Stimulated activated CD4-positive, alpha-beta T cell treated with anti-CD3 and anti-CD28 coated beads, Interleukin-15, amount 100 ng/mL, for 24 hours (primary cell): ENCODE measurements at places on chromosomes 16 and 17.
A peak's percentile ranks its signal among the peaks of the same experiment; 100 is the strongest.

DNA sequence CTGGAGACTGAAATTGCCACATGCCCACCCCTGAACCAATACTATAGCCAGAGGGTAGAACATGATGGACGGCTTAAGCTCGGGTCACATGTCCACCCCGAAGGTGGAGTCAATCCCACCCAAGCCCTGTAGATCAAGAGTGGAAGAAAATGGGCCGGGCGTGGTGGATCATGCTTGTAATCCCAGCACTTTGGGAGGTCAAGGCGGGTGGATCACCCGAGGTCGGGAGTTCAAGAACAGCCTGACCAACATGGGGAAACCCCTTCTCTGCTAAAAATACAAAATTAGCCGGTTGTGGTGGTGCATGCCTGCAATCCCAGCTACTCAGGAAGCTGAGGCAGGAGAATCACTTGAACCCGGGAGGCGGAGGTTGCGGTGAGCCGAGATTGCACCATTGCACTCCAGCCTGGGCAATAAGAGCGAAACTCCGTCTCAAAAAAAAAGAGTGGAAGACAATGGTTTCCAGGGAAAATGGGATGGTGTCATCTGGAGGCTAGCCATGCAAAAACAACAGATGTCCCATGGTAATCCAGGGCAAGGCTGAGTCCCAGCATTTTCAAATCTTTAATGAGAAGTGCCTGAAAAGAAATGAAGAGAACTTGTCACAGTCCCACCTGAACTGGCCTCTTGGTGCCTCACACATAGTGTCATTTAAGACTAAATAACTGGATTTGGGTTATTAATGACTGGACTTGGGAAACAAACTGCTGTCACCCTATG, 30.1 kb downstream of the CD300LF start:
- no peak for DNase-seq

DNA sequence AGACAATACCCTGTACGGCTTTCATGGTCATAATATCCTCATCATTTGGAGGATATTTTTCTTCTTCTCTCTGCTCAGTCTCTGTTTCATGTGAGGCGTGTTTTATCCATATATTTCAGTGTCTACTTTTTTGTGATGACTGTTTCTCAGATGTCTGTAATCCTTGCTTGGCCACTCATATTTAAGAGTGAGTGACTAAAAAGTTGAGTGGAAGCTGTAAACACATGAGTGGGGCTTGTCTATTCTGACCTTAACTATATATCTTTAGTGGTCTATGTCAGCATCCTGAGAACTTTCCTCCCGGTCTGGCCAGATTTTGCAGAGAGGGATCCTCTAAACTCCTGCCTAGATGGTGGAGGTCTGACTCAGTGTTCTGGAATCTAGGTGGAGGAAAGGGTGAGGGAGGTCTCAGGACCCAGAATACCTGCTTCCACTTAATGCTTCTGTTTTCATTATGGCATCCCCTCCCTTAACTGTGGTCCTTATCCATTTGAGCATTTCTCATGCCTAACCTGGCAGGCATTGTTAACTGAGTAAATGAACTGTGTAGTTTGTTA, 6.0 kb downstream of the DDX19B start:
- DNase-seq, result no peak

DNA sequence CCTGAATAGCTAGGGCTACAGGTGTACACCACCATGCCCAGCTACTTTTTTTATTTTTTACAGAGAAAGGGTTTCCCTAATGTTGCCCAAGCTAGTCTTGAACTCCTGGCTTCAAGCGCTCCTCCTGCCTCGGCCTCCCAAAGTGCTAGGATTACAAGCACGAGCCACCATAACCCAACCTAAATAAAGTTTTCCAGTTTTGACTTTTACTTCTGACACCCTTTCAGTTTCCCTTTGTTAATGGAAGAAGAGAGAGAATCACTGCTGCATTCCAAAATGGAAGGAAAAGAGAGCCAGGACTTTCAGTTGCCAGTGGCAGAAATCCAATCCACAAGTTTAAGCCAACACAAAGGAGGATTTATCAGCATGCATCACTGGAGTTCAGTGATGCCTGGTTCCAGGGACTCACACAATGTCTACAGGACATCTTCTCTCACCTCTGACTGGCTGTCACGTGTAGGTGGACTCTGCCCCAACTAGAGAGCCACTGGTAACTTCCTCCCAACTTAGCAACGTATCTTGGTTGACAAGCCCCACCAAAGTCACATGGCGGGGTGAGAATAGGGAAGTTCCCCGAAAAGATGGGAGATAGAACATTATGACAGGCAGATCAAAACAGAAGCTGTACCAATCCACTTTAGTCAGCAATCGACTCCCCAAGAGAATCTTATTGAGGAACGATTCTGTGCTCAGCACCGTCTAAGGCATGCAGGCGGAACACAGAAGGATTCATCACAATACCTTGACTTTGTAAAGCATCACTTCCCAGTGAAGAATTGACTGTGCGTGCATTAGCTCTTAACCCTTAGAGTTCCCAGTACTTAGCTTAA, 46.5 kb downstream of the GAS7 start:
- no peak for DNase-seq

GRCh38 chr16:11307639-11308492, 26.7 kb upstream of the PRM1 start:
- DNase-seq, result no peak

GRCh38 chr17:14301279-14302090, 604 bp downstream of the HS3ST3B1 start:
- DNase-seq, result peak; percentile 58

- no peak for DNase-seq
Observed at GRCh38 chr17:64739316-64740058, 77.4 kb upstream of the SMURF2 start.

GRCh38 chr17:59149841-59150511, 5.0 kb downstream of the SKA2 start:
- DNase-seq, result no peak

DNA sequence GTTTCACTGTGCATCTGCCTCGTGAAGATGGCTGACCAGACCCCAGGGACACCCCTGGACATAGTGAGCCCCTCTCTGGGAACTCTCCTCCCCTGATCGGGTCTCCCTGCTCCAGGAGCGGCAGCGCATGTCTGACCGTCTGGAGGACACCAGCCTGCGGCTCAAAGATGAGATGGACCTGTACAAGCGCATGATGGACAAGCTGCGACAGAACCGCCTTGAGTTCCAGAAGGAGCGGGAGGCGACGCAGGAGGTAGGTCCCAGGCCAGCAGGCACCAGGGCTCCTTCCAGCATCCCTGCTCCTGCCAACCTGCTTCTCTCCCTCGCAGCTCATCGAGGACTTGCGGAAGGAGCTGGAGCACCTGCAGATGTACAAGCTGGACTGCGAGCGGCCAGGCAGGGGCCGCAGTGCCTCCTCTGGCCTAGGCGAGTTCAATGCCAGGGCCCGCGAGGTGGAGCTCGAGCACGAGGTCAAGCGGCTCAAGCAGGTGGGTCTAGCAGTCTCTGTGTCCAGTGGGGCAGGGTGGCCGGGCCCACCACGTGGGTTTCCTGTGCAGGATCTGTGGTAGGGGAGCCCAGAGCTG, 136.9 kb downstream of the RAB11FIP4 start:
- no peak for DNase-seq

- DNase-seq, result peak; percentile 31
Observed at GRCh38 chr17:29240968-29241963, 5.4 kb upstream of the CRYBA1 start.
